ENCODE measurements at places on chromosomes 3 and 15.

- DNase-seq, result peak; percentile 100
These were observed 96.1 kb upstream of the CHD2 start for GRCh38 chr15:92803852-92804609.

DNA sequence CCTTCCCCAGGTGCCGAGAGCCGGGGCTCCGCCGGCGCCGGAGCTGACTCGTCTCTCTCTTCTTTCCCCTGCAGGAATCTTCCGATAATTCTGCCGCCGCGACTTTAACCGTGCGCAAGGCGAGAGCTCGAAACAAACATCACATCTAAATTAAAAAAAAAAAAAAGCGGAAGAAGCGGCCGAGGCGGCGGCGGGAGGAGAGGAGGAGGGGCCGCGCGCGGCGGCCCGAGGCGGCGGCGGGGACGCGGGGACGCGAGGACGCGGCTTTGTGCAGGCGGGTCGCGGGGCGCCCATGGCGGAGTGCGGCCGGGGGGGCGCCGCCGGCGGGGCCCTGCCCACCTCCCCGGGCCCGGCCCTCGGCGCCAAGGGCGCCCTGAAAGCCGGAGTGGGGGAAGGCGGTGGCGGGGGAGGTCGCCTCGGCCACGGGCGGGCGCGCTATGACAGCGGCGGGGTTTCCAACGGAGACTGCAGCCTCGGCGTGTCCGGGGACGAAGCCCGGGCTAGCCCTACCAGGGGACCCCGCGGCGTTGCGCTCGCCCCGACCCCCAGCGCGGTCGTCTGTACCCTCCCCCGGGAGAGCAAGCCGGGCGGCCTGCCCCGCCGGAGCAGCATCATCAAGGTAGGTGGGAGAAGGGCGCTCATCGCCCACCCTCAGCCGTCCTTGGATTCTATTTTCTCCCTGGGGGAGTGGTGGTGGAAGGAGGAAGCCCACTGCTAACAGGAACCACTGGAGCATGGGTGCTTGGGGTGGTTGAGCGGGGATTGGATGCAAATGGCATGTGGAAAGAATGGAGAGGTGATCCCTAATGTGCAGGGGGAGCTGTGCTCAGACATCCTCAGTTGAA is at the start of gene PLCL2:
Gene PLCL2, plus strand, starts transcription at position 208 of the 845 bp plus-strand sequence. Its CDS starts 85 bp downstream, at position 293.
- DNase-seq, result peak; percentile 66

DNA sequence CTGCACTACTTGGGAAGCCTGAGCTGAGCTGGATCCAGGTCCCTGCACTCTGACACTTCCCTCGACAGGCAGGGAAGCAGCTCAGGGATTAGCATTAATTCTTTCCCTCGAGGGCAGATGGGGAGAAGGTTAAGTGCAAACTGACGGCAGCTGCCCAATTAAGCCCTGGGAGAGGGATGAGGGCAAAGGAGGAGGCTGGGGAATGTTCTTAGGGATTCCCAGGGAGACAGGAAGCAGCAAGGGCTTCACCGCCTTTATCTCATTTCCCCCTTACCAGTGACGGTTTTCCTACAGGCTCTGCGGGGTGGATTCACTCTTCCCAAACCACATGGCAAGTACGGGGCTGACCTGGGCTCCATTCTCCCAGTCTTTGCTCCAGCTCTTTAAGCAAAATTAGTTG is 519.0 kb upstream of the PROK2 start:
- DNase-seq, result no peak

DNA sequence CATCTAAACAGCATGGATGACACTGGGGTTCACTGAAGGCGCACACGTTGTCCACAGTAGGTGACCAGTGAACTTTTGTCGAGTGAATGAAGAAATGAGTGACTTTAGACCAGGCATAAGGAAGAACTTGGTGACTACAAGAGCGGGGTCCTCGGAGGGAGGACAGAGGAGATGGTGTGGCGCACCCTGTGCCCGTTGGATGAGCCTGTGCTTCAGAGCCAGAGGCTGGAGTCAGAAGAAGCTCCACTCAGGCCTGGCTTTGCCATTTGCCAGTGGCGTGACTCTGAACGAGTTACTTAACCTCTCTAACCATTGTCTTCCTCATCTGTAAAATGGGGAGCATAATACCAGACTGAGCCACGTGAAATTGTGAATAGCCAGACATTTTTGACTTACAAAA is 42.2 kb downstream of the MUC4 start:
- no peak for DNase-seq

DNA sequence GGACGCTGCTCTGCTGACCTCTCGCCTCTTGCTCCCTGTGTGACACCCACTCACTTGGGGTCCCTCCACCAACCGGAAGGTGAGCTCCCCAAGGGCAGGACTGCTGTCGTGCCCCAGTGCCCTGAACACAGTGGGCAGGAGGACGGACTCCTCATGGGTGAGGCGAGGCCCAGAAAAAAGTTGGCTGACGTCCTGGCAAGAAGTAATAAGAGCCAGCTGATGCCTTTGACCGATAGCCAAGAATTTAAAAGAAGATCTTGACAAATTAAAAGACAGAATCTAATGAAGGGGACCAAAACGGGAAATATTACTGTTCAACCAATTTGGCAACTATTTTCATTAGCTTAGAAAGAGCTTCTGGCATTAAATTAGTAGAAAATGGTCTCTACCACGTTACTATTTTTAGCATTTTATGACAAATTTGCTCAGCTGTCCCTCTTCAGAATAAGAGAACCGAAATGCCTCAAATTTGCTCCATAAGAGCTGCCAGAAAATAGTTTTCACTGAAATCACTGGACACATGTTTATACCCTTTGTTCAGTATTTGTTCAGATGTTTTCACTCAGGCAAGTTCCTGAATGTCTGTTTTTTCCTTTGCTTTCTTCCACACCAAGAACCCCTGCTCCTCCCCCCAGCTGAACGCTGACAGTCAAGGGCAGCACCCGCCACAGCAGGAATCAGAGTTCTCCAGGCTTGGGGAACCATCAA is 60.5 kb downstream of the XXYLT1 start:
- peak; percentile 94 for DNase-seq

DNA sequence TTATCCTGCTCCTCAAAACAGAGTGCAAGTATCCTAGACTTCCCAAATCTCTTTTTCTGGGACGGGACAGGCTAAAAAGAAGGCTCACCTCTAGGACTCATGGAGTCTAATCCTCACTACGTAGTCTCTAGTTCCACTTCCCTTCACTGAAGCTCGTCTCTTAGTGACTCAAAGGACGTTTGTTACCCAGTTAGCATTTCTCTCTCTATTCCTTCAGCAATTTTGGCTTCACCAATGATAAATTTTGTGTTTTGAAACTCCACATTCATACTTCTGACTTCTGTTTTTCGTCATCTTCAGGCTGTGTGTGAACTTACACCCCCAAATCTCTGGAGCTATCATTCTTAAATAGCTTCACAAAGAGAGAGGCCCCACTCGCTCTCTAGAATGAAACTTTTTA is 627.1 kb downstream of the NAALADL2 start:
- no peak for DNase-seq

- DNase-seq, result peak; percentile 76
These were observed 62.7 kb upstream of the CD47 start for GRCh38 chr3:108153451-108153981.

GRCh38 chr3:16266714-16267113 is 1.7 kb downstream of the OXNAD1 start:
- DNase-seq, result no peak

GRCh38 chr3:130925628-130926027 is 31.7 kb downstream of the ATP2C1 start:
- peak; percentile 77 for DNase-seq

DNA sequence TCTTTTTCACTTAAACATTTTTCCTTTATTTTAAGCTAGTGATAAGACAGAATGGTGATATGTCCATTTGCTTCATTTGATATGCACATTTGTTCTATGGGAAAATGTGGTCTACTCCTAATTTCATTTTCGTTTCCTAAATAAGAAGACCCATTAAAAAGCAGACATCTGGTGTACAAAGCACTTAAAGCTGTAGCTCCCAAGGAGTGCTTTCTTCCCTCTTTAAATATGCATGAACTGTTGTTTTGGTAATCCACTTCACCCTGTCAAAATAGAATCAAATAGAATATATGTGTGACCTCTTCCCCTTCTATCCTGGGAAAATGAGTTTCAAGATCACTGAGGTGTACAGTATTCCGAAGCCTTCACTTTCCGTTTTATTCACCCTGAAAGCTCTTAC is 182.8 kb downstream of the ROBO2 start:
- no peak for DNase-seq

DNA sequence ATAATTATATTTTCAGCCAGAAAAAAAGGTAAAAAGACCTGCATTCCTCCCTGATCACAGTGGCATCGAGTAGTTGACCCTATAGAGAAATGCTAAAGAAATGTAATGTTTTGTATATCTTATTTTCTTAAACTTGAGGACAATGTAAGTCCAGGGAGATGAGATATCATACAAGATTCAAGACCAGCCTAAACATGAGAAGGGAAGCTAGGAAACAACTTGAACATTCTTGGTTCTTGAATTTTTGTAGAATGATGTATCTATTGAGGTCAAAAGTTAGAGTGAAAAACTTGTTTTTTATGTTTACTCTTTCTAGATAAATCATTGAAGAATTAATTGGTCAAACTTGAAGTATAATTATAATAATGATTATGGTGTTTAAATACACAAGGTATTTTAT is 497.7 kb upstream of the TBL1XR1 start:
- peak; percentile 11 for DNase-seq

DNA sequence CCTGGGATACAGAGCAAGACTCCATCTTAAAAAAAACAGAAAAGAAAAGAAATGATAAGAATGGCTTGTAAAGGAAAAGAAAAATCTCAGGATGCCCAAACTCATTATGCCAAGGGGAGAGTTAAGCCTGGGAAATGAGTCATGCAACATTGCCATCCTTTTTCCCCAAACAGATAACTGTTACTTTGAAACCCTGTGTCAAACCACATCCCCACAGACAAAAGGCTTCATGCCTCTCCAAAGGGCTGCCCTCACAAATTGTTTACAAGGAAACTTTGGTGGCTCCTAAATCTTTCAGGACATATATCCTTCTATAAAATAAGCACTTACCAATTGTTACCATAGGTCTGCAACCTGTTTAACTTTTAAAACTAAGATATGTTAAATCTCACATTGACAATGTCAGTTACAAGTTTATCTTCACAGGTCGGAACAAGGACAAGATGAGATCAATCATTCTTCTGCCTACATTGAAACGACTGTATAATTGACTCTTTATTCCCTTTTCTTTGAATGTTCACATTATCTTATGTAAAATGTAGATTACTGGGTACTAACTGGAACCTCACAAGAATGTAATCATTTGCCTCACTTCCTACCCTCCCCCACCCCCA is 18.6 kb upstream of the SENP7 start:
- no peak for DNase-seq

DNA sequence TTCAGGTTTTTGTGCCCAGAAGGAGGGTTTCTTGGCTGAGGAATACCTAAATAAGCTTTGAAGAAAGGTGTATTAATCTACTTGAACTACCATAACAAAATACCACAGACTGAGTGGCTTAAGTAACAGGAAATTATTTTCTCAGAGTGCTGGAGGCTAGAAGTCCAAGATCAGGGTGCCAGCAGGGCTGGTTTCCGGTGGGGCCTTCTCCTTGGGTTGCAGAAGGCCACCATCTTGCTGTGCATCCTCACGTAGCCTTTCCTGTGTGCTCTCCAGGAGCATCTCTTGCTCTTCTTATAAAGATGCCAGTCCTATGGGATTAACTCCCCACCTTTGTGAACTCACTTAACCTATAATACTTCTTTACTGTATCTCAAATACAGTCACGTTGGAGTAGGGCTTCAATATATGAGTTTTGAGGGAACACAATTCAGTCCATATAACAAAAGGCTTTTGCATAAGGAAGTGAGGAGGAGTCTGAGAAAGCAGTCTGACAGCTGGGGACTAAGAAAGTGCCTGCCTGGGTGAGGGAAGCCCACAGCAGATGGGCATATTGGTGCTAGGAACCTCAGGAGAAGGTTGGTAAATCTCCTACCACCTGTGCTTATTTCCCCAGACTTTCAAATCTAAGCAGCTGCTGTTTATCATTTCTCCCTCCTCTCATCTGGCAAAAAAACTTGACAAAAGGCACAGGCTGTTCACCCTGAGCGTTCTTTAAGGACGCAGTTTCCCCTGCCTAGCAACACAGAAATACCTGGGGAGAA is 89.6 kb upstream of the CBLB start:
- no peak for DNase-seq

DNA sequence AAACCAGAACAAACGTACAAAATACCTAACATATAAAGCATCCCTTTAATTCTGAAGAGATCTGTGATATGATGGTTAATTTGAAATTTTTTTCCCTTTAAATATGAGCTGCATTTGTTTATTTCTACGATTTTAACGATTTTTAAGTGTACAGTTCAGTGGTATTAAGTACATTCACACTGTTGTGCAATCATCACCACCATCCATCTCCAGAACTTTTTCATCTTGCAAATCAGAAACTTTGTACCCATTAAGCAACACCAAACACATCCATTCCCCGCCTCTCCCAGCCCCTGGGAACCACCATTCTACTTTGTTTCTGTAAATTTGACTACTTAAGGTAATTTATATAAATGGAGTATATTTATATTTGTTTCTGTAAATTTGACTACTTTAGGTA is 51.5 kb downstream of the MAP4 start:
- no peak for DNase-seq

- DNase-seq, result no peak
These were observed 24.0 kb downstream of the KIF7 start for GRCh38 chr15:89630974-89631901.

DNA sequence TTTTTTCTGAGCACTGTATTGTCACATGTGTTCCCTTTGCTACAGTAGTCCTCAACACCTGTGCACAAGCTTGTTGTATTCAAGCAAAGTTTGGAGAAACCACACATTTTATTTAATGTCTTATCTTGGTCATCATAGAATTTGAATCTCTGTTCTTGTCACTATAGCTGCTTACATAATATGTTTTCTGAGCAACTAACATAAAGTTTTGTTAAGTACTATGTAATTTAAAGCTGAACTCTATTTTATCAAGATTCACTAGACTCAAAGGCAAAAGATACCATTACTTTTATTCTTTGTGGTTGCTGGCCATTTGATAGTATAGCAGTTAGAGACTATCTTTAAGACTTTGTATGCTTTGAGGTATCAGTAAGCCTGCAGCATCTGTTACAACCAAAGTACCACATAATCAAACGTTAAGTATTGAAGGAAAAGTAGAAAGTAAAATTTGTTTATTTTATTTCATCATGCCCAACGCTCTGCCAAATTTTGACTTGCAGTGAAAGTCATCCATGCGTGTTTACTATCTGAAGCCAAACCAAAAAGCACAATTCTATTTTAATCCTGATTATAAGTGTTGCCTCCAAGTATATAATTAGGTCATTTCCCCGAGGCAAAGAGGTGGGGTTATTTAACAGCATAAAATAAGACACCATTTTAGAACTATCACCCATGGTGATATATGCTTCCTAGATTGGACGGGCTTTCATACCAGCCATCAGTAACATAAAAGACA is 10.3 kb upstream of the ABHD10 start:
- no peak for DNase-seq

DNA sequence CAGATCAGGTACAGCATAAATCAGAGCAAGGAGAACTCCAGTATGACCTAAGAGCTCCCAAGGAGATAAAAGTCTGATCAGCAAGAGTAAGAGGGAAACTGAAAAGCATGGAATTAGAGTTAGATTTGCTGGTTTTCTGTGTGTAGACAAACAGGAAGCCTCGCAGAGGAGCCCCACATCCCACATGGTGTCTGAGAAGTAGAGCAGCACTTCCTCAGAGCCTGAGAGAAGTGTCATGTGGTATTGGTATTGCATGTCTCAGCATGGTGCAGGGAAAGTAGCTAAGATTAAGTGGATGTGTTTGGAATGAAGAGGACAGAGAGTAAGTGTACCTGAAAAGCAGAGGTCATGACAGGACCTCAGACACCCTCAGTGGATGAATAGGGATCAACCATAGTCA is 175.4 kb upstream of the GBE1 start:
- DNase-seq, result no peak

GRCh38 chr3:39234651-39235050 is 42.3 kb upstream of the XIRP1 start:
- no peak for DNase-seq
